Gastrocnemius medialis (tissue), 4 donors: ENCODE measurements at places on chromosomes 6 and 20. TPM values are rescaled to one million over a fixed set of nuclear protein-coding genes. Genes with fewer than 3 reads are reported as not detected.

ZKSCAN4 gene
- 1.1 TPM for total RNA-seq

SAMD10 gene
- 1.0 TPM for total RNA-seq

SLC22A2 gene
- total RNA-seq = not detected

UBD gene
- not detected for total RNA-seq

SEMG1 gene
- not detected for total RNA-seq

GRCh38 chr6:111601886-111602285 is 3.8 kb downstream of the TRAF3IP2 start:
- DNase-seq = peak; percentile 31

DNA sequence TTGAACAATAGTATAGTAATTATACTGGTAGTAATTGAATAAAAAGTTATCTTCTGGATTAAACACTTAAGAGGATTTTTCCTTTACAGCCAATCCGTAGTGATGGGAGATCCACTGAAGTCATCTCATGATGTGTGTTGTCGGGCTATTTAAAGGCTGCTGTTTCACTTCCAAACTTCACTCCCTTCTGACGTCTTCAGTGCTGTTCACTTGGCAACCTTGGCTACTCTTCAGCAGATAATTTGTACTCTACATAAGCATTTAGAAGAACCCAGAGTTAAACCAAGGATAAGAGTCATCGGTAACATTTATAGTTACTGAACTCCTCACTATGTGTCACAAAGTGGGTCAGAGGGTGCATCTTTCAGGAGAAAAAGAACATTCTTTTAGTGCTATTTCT is 179.1 kb upstream of the EYA4 start:
- peak; percentile 51 for DNase-seq

- DNase-seq = no peak
Measured at GRCh38 chr20:15840636-15841301, 732.5 kb downstream of the KIF16B start.

DNA sequence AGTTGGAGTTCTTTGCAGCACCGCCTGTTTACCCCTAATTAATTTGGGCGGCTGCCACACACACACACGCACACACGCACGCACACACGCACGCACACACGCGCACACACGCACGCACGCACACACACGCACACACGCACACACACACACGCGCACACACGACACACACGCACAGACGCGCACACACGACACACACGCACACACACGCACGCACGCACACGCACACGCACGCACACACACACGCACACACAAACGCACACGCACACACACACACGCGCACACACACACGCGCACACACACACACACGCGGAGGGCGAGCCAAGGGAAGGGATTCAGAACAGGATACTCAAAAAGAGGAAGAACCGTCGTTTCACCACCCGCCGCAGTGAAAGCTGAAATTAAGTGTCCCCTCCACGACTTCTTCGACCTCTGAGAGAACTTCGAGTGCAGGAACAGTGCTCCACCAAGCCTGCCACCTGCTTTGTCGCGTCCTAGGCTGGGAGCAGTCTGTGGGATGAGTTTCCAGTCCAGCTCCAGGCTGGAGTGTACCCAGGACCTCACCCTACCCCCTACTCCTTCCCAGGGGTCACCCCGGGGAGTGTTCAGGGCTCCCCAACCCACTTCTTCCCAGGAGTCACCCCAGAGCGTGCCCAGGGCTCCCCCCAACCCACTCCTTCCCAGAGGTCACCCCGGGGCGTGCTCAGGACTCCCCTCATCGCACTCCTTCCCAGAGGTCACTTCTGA is 1.1 kb downstream of the RNASET2 start:
- no peak for DNase-seq

- DNase-seq = no peak
Measured at GRCh38 chr6:105890521-105891244, 195.5 kb upstream of the PRDM1 start.

GRCh38 chr6:49606721-49607390 is 29.8 kb downstream of the RHAG start:
- DNase-seq = no peak

DNA sequence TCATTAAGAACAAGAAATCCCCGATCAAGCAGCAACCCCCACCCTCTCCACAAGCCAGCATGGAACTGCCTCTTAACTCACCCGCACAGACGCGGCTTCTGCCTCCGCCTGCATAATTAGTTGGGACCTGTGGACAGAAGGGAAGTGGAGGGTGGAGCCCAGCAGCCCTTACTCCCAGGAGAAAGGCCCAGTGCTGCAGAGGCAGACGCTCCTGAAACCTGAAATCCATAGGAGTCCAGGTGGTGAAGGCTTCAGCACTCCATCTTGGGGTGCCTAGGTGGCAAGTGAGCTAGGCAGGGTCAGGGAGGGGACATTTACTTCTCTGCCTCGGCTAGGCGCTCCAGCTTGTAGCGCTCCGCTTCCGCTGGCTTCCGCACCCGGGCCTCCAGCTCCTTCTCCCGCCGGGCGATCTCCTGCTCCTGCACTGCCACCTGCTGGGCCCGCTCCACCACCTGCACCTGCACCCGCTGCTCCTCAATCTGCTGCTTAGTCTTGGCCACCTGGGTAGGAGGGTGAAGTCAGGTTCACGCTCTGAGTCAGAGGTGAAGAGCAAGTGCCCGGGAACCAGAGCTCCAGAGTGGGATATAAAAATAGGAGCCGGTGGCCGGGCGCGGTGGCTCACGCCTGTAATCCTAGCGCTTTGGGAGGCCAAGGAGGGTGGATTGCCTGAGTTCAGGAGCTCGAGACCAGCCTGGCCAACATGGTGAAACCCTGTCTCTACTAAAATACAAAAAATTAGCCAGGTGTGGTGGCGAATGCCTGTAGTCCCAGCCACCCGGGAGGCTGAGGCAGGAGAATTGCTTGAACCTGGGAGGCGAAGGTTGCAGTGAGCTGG is 10.7 kb downstream of the TUBB start:
- peak; percentile 48 for DNase-seq
